ENCODE measurements at places on chromosomes 12 and 14. TPM values are rescaled to one million over a fixed set of nuclear protein-coding genes. Genes with fewer than 3 reads are reported as not detected.

The PPFIA2 gene
- total RNA-seq, result 8.5 TPM

- DNase-seq, result peak; percentile 90
Measured at GRCh38 chr14:75648066-75648838, 12.4 kb downstream of the ERG28 start.

The CMKLR1 gene
- 19.9 TPM for total RNA-seq

- peak; percentile 82 for DNase-seq
Measured at GRCh38 chr12:123532808-123533649, 490 bp downstream of the RILPL1 start.

- DNase-seq, result no peak
Measured at GRCh38 chr12:130707571-130707891, 8.6 kb downstream of the RIMBP2 start.

The PLXNC1 gene
- total RNA-seq, result 10.9 TPM

DNA sequence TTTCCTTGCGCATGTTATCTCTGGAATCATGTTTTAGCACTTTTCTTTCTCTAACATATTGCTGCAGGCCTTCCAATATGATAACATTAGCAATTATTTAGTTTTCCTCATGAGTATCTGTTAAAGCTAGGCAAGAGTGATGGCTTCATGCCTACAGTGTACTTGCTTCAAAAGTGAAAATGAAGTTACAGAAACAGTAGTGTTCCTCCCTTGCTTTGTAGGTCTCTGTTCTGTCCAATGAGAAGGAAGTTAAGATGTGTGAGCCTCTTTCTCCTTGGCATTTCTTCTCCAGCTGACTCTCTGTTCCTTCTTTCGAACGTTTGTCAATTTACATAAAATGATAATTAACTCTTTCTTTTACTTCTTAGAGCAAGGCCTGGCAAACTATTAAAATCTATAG is 22.2 kb downstream of the LRRIQ1 start:
- DNase-seq, result no peak

The ATG2B gene
- total RNA-seq, result 26.0 TPM

GRCh38 chr12:19925841-19926240 is 442.5 kb upstream of the PDE3A start:
- no peak for DNase-seq

- peak; percentile 3 for DNase-seq
Measured at GRCh38 chr14:96626916-96627315, 124.7 kb downstream of the PAPOLA start.

The CNTN1 gene
- total RNA-seq, result 36.5 TPM

DNA sequence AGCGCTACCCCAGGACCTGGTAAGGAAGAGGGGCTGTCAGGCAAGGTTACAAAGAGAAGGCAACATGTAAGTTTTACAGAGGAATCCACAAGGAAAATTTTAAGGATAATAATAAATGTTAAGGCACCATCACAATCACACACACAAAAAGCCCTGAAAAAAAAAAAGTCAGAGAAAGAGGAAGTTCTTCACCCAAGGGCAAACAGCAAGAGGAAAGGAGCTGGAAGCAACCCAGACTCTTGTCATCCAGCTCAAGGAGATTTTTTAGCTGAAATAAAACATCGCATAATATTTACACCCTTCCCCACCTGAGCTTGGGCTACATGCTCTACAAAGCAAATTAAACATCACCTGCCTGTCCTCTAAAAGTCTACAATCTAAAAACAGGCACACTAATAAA is 9.5 kb downstream of the SPTB start:
- no peak for DNase-seq

GRCh38 chr12:91059211-91059610 is 1.4 kb upstream of the KERA start:
- DNase-seq, result no peak

GRCh38 chr12:3456809-3457208 is 34.2 kb upstream of the PRMT8 start:
- no peak for DNase-seq

The PTPRQ gene
- 0.09 TPM for total RNA-seq

- peak; percentile 47 for DNase-seq
Measured at GRCh38 chr12:64672925-64673409, 62.7 kb downstream of the RASSF3 start.

GRCh38 chr12:22088886-22089285 is 42.9 kb downstream of the CMAS start:
- no peak for DNase-seq

DNA sequence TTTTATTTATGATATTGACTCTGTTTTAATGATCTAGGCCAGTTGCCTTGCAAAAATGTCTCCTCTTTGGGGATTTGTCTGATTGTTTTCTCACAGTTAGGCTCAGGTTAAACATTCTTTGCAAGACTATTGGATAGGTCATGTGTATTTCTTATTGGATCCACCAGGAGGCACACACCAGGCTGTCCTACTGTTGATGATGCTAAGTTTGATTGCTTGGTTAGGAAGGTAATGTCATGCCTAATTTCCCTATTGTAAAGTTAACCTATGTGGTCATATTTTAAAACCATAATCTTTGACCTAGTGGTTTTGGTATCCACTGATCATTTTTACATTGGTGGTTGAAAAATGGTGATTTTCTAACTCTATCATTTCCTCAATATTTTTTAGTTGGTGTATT is 137.1 kb downstream of the BRMS1L start:
- no peak for DNase-seq

DNA sequence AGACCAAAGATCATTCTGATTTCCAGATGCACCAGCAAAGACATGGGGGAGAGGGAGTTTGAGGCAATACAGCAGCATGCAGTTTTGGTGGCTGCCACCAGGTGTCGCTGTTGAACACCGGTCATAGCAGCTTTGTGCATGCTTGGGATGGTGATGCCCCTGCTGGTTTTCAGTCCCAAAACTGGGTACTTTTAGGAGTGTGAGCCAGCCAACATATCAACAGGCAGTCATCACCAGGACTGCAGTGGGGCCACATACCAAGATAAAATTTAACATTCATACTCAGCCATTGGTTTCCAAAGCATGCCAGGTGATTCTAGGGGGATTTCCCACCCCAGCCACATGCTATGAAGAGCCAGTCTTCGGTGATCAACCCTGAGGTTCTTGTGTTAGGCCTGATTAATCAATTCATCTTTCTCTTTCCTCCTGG is 64.2 kb downstream of the PHETA1 start:
- no peak for DNase-seq

The NRIP2 gene
- 9.1 TPM for total RNA-seq

- DNase-seq, result no peak
Measured at GRCh38 chr12:69435644-69436043, 34.5 kb upstream of the FRS2 start.

The IL31 gene
- total RNA-seq, result not detected

DNA sequence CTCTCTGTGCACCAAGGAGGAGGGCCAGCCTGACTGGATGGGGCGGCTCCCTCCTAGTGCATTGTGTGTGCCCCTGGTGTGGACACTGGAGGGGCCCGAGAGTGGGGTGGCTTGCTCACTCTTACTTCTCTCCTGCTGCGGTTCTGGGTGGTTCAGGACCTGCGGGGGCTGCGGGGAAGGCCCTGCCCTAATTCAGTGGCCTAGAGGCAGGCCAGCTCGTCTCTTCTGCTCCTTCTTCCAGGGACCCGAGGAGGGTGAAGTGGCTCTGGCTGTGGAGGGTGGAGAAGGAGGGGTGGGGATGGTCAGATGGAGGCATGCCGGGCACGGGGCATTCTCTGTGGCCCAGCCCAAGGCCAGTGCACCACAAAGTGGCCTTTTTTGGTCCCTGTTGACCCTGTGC is 87.1 kb downstream of the BEGAIN start:
- DNase-seq, result no peak

The PEBP1 gene
- total RNA-seq, result 3,030 TPM

GRCh38 chr14:37585101-37585511 is 9.9 kb downstream of the FOXA1 start:
- no peak for DNase-seq

DNA sequence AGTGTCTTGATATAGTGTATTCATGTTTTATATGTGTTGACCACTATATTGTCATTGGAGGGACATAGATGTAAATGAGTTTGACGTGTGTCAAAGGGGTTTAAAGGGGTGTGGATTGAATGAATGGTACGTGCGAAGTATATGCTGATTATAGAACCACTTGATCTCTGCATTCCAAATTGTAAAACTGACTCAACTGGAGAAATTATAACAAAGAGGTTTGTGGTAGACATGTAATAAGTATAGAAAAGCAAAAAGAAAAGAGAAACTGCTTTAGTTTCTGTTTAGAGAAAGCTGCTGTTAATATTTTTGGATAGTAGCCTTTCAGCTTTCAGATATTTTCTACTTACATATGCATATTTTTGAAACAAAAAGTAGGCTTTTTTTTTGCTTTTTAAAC is 8.9 kb upstream of the MYRFL start:
- no peak for DNase-seq
